NCI-H1417 treated with DMSO at 0.1 percent for 48 hours (cell line): ENCODE measurements at places on chromosomes 1 and 21.

DNA sequence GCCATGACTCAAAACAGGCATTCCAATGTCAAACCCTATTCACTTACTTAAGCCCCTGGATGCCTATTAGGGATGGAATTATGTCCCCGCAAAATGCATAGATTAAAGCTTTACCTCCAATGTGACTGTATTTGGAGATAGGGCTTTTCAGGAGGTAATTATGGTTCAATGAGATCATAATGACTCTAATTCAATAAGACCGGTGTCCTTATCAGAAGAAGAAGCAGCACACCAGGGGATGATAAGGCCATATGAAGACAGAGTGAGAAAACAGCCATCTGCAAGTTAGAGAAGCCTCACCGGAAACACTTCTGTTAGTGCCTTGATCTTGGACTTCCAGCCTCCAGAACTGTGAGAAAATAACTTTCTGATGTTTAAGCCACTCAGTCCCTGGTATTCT, 1131.8 kb upstream of the TMPRSS15 start:
- DNase-seq = no peak

GRCh38 chr1:47951026-47951425, 46.2 kb downstream of the TRABD2B start:
- DNase-seq = no peak

DNA sequence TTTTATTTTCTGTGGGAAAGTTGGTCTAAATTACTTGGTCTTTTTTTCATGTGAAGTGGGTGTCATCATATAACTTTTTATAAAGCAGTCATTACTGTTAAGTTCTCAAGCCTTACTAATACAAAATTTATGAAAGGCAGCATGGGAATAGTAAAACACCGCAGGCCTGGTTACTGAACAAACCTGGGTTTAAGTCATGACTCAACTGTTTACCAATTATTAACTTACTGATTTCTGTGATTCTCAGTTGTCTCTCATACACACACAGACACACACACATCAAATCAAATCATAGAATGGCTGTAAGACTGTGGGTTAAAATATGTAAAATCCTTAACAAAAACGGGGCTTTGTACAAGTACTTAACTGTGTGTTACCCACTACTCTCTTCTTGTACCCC, 14.6 kb downstream of the MAEL start:
- no peak for DNase-seq

DNA sequence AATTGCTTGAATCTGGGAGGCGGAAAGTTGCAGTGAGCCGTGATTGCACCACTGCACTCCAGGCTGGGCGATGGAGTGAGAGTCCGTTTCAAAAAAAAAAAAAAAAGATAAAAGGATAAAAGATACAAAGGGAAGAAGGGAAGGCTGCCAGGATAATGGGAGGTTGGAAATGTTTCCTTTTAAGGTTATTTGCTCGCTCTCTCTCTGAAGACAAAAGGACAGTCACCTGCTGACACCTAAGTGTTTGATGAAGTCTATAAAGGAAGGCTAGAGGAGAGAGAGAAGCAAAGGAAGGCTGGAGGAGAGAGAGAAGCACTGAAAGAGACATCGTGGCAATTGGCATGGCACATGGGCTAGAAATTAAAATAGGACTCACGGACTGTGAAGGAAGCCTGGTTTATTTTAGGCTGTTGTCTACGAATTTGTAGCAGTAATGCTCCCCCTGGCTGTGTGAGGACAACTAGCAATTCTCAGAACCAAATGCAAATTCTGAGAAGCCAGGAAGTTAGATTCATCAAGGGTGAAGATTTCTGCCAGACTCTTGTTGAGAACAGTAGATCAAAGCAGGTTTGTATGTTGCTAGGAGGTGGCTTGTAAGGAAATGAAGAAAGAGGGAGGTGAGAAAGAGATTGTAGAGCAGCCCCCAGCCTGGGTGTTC, 154.2 kb downstream of the ZP4 start:
- DNase-seq = no peak

GRCh38 chr1:111875640-111876039, 113.8 kb downstream of the KCND3 start:
- no peak for DNase-seq

DNA sequence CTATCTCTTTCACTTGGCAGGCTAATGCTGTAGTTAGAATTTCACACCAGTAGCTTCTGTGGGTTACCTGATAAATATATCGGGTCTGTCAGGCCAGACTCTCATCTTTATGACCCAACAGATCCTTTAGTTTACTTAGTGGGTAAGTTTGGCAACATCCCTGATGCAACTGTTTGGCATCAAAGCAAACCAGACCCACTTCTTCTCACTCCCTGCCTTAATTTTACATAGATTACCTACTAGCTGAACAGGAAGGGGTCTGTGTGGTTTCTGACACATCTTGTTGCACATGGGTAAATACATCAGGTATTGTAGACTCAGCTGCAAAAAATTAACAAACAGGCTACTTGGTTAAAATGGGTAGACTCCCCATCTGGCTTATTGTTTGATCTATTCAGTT, 3.2 kb upstream of the GUK1 start:
- no peak for DNase-seq

DNA sequence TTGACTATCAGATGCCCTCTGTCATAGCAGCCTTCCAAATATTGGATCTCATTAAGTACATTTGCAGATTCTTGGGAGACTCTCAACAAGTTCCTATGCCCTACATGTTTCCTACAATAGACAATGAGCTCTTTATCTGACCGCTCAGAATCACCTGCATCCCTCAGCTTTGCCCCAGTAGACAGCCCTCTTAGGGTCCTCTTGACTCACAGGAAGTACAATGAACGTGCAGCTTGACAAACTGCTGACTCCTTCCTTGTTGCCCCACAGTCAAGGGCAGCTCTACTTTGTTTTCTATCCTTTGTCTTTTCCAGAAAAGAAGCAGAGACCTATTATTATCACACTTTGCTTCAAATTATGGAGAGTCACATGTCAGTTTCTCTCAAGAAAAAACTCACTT, 27.6 kb downstream of the SLC44A5 start:
- DNase-seq = no peak

DNA sequence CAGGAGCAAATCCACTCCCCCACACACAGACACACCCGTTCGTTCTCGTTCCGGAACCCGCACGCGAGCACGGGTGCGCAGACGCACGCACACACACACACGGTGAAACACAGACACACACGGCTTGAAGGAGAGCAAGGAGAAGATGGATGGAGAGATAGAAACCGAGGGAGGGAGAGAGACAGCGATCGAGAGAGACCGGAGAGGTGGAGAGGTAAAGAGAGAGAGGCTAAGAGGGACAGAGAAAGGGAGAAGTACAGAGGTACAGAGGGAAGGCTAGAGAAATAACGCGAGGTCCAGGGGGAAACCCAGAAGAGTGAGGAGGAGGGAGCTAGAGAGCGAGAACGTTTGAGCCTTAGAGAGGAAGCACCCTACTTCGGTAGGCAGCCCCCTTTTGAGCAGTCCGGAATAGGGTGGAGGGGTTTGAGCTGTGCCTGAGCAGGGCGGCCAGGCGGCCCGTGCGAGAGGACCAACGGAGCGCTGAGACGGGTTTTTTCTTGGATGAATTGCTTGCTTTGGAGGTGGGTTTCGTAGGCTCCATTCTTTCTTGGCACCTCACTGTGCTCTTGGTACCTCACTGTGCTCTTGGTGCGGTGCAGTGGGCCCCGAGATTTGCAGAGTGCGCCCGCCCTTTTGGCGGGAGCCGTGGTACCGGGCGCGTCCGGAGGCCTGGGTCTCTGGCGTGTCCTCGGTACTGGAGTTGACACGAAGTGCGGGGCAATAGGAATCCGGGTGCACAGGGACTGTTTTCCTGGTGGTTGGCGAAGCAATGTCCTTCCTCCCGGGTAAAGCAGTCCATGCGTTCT, 88.4 kb upstream of the RHOU start:
- no peak for DNase-seq

DNA sequence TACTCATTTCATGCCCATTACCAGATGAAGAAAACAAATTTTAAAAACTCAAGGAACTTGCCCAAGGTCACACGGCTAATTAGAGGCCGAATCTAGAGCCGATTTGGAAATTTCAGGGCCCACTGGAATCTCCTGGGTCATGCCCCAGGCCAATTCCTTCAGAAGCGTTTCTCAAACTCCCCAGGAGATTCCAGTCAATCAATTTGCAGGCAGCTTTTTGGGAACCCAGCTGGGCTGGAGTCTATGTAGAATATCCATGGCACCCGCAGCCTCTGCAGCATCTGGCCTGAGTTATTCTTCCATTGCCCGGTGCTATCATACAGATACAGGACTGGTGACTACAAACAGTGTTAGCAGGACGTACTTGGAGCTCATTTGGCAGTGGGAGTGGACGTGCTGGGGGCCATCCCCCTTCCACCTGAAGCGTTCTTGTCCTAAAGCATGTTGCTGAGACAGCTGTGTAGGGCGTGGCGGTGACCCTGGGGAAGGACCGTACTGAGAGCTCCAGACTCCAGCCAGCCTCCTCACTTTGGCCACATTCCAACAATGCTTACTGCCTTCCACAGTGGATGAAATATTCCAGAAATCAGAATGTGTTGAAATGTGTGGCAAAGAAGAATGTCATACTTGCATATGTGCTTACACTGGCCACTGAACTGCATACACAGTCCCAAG, 38.3 kb downstream of the ABCG1 start:
- DNase-seq = no peak

DNA sequence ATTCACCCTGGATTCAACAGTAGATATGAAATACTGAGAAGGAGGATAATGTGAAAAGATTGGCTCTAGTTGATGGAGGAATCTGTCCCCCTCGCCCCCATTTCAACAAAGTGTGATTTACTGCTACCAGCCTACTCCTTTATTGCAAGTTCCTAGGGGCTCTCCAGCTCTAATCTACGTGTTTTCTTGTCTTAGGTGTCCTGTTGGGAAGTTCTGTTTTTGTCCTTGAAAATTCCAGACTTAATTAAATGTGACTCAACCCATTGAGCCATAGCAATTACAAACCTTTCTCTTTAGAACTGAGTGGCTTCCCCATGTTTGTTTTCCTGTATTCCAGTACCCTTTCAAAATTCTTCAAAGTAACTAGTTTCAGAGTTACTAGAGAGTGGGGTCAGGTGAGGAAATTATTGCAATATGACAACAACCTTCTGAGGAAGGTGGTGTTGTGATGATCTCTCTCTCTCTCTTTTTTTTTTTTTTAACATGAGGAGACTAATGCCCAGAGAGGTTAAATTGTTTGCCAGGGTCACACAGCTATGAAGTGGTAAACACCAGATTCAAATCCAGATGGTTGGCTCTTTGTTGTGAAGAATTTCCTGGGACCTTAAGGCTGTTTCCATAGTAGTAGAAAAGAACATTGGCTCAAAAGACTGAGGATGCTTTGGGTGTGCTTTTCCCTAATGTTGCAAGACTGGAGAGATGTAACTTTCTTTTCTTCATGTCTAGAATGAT, 3.5 kb downstream of the RGL1 start:
- no peak for DNase-seq

DNA sequence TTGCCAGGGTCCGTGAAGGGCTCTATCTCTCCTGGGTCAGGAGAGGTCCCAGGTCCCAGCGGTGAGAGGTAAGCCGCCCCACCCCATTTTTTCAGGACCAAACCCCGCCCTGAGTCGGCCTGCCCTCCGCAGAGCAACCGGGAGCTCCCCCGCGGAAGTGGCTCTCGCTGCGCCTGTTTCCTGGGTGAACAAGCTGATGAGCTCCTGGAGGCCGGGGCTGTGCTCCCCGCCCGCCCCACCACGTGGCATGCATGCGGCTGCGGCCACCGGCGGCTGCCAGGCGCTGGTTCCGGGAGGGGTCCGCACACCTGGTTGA, 32.0 kb downstream of the ZBTB17 start:
- no peak for DNase-seq

- no peak for DNase-seq
Measured at GRCh38 chr1:96075704-96076455, 645.7 kb upstream of the PTBP2 start.

GRCh38 chr1:42484382-42484781, 21.3 kb downstream of the CCDC30 start:
- DNase-seq = no peak

DNA sequence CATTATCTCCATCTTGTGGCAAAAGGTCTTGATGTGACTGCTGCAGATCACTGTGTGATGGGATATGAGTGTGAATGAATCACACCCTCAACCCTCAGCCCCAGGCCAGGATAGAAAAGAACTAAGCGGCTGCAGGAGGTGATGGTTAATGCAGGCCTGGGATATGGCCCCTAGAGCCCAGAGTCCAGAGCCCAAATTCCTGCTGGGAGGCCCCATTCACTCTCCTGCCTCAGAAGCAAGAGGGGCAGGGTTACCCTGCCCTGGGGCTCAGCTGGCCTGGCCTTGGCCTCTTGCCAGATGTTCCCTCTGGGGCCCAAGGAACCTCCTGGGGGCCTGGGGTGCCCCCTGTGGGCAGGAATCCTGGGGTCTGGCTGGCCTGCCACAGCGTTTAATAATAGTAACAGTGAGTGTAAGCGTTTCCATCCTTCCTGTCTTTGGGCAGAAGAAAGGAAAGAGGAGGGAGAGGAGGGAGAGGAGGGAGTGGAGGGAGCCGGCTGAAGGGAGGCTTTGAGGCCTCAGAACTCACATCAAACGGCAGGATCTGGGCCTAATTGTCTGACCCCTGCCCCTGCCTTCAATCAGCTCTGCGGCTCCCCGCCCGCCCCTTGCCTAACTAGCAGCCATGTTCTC, 26.2 kb downstream of the DMAP1 start:
- DNase-seq = no peak

- no peak for DNase-seq
Measured at GRCh38 chr1:14245954-14246353, 352.5 kb upstream of the KAZN start.

DNA sequence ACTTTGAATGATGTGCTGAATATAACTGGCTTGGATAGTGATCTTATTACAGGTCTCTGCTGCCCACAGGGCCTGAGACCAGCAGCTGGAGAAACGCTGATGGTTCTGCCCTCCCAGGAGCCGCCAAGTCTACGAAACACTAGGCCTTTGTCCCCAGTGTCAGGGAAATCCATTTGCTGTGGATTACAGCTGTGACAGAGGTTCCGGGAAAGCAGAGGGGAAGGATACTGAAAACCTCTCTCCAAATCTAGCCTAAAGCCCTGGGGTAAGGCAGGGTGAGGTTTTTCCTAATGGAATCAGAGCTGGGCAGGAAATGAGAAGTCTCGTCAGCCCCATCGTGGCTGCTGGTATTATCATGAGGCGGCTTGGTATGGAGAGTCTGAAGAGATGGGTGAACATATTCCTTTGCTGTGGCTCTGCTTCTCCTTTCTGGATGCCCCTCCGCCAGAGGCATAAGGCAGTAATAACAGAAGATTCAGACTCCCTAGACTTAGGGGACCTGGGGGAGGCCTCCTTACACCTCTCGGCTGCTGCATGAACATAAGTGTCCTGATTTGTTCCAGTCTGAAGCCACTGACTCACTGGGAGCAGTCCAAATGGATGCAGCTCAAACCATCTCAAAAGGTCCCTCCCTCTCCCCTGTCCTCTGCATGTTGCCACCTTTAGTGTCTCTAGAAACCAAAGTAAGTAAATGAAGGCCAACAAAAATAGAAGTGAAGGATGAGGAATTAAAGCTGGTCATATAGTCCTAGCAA, 48.1 kb downstream of the PHC2 start:
- DNase-seq = no peak

DNA sequence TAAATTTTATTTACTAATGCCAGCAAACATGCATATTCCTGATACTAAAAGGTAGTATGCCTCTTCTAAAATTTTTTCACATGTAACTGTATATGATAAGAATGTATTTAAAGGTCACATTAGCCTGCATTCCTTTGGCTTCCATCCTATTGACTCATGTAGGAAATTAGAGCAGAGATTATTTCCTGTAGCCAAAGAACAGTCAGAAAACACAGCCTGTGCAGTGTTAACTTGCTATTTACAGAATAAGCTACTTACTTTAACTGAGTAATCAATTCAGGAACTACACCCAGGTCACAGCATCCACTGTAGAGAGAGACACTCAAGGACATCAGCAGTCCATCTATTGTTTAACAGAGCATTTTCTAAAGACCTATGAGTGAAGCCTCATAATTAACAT, 154.5 kb upstream of the ADGRL4 start:
- DNase-seq = no peak
